NCI-H460 (cell line): ENCODE measurements at places on chromosomes 2 and 18. TPM values are rescaled to one million over a fixed set of nuclear protein-coding genes. Genes with fewer than 3 reads are reported as not detected.

DNA sequence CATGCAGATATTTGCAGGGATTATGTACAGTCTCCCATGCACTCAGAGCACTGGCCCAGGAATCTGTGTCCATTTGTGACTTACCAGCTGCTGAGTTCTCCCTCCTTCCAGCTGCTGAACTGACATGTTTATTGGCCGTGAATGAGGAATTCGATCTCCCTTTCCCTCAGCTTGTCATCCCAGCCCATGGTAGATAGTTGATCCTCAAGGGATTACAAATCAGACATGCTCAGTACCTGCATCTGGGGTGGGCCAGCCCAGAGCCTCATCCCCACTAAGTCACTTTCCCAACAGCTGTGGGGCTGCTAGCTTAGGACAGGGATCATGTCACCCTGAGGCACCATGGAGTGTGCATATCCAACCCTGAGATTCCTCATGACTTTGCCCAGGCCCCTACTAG, 1284.9 kb upstream of the LRRTM1 start:
- no peak for DNase-seq

DNA sequence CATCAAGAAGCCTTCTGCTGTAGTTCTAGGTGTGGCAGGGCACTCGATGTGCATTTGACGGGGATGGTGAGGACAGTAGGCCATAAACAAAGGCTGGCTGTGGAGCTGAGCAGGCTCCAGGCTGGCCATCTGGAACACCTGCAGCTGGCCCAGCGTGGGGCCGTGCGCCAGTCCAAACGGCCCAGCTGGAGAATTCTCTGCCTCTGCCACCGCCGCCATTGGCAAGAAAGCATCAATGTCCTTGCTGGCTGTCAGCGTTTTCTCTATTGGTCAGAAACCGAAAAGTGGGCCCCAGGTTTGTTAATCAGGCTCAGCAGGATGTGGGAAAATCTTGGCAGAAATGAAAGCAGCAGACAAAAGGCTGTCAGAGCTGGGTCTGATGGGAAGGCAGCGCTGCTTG, 24.0 kb upstream of the CTIF start:
- no peak for DNase-seq

- no peak for DNase-seq
Measured at GRCh38 chr2:207371877-207372276, 157.9 kb upstream of the CREB1 start.

Gene RESP18
- not detected in 2 replicates for total RNA-seq

- DNase-seq: no peak
Measured at GRCh38 chr2:210442878-210443277, 33.7 kb downstream of the LANCL1 start.

- no peak for DNase-seq
Measured at GRCh38 chr2:113184531-113185230, 10.9 kb downstream of the PSD4 start.

GRCh38 chr2:66872081-66872985, 437.4 kb downstream of the MEIS1 start:
- DNase-seq: no peak

GRCh38 chr2:27353762-27354596, 2.6 kb downstream of the GTF3C2 start:
- DNase-seq: no peak

GRCh38 chr2:64139956-64140355, 4.3 kb downstream of the PELI1 start:
- DNase-seq: no peak

Gene ATRAID
- total RNA-seq: 219 and 271 TPM in 2 replicates

- DNase-seq: no peak
Measured at GRCh38 chr2:212181646-212182045, 357.0 kb downstream of the ERBB4 start.

Gene CTLA4
- not detected in 2 replicates for total RNA-seq

- DNase-seq: no peak
Measured at GRCh38 chr18:58495634-58496033, 133.3 kb downstream of the ALPK2 start.

DNA sequence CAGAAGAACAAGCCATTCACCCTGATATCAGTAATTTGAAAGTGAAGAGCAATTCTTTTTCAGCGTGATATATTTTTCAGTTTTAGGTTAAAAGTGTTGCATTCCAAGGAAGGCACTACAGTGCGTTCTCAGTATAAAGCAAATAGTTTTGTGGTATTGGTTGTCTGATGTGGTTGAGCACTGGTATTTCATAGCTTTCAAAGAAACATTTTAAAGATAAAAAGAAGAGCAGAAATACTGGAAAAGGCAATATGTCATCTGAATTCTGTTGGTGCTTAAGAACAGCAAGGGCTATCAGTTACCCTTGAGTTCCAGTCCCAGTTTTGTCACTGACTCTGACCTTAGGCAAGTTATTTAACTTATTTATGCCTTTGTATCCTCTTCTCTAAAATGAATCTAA, 191.6 kb downstream of the BABAM2 start:
- no peak for DNase-seq

Gene CASP8
- total RNA-seq: 83.9 and 85.8 TPM in 2 replicates
